ENCODE measurements at places on chromosomes 2 and 18.

DNA sequence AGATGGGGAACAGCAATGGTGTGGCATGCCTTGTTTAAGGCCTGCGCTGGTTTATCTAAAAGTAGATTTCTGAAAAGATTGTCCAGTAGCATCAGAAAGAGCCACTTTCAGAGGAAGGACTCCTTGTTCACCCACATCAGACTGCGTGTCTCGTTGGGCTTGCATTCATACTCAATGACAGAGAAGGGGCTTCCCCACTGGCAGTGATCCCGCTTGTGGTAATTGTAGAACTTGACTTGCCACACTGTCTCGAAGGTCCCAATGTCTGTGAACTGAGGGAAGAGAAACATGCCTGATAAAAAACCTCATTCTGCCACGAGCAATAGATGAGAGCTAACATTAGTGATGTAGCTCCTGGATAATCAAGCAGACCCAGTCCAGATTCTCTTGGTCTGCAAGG is 26.0 kb downstream of the CNRIP1 start:
- no peak for DNase-seq

DNA sequence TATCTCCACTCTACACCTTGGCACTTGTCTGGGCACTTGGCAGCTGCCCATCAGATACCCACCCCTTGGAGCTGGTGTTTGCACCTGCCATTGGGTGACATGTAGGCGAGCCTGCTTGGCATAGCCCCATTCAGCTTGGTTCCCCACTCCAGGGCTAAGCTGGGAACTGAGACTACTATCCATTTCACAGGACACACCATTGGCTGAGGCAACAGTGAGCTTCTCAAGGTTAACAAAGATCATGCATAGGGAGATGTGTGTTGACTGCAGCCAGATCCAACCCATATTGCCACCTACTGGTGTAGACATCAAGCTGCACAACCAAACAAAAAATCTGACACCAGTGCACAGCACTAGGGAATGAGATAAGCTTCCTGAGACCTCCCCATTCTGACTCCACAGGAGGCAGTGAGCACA is 1389.8 kb upstream of the TMEFF2 start:
- DNase-seq: no peak

DNA sequence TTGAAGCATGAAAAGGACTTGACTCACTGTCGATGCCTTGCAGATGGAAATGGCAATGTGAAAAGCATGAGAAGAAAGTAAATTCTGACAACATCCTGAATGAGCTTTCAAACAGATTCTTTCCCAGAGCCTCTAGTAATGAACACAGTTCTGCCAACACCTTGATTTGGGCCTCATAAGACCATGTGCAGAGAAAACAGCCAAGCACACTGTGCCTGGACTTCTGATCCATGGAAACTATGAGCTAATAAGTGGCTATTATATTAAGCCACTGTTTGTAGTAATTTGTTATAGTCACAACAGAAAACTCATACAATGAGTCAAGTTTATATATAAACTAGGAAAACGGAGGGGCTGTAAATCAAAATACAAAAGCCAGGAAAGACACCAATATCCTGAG is 477.3 kb downstream of the MBD2 start:
- DNase-seq: no peak

GRCh38 chr18:21664069-21664468 is 40.5 kb downstream of the ABHD3 start:
- no peak for DNase-seq

DNA sequence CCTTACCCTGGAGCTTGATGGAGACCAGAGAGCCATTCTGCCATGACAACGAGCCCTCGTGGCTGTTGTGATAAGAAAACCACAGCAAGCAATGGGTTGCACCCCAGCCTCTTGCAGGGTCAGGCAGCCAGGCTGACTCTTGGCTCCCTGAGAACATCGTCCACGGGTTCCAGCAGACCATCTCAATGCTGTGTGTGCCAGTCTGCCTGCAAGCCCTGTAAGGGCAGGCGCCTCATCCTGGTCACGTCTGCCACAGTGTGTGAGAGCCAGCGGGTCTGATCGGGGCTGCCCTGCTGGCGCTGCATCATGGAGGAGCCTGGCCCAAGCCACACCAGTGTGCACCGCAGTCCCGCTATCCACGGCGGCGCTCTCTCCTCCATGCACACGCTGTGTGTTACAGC is 71.0 kb upstream of the MGAT4A start:
- no peak for DNase-seq

DNA sequence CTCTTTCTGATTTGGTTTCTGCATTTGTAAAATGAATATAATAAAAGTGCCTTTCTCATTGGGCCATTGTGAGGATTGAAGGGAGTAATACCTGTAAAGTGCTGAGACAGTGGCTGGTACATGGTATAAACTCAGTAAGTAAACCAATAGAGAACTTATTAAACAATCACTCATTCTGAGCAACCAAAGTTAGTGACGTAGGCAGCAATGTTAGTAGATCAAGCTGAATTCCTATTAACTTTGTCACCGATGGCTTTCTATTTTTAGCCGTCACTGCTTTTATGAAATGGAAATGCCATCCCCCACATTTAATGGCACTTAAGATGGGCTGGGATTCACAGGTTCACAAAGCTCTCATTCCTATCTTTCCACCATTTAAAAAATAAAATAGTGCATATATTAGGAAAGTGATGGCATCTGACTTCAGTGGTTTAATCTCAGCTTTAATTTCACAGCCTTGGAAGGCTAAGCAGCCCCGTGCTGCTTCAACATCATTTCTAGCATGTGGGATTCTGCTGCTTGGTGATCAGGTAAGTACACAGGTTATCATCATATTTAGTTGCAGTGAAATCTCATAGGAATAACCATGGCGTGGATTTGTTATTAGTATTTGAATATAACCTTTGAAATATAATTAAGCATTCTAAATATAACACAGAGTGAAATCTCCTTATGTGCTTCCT is 17.6 kb upstream of the PPP4R1 start:
- no peak for DNase-seq

GRCh38 chr2:95525294-95526035 is 40.9 kb upstream of the TRIM43B start:
- no peak for DNase-seq

- DNase-seq: no peak
These were observed 53.5 kb downstream of the ATP8B1 start for GRCh38 chr18:57749604-57749970.

DNA sequence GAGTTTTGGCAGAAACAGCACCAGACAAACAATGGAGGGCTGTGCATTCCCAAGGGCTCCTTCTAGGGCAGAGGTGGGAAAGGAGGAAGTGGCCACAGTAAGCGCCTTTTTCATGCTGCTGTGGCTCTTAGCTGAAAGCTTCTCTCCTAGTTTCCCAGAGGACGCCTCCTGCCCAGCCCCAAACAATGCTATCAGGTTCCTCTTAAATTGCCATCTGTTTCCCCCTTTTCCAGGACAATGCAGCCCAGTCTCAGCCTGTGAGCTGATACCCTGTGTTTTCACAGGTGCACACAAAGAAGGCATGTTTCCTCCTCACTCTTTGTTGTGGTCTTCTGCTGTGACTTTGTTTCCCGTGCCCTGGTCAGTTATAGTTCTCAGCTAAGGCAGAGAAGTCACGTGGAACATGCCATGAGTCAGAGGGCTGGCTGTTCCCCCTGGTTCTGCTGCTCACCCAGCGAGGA is 5.4 kb upstream of the FAM124B start:
- DNase-seq: no peak

DNA sequence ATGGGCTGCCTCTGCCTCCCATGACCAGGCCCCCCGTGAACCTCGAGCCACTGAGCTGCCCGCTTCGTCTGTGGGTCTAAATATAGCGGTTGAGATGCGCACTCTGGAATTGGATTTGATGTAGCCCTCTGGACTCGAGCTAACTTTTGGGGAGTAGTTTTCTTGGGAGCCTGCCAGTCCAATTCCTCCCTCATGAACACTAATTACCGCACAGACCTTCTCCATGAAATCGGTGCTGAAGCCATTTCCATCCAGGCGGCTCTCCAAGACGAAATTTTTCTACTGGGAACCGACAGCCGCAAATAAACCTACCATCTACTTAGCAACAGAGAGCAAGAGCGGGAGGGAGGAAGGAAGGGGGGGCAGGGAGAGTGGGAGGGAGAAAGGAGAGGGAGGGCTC is 63.6 kb downstream of the CELF4 start:
- no peak for DNase-seq

DNA sequence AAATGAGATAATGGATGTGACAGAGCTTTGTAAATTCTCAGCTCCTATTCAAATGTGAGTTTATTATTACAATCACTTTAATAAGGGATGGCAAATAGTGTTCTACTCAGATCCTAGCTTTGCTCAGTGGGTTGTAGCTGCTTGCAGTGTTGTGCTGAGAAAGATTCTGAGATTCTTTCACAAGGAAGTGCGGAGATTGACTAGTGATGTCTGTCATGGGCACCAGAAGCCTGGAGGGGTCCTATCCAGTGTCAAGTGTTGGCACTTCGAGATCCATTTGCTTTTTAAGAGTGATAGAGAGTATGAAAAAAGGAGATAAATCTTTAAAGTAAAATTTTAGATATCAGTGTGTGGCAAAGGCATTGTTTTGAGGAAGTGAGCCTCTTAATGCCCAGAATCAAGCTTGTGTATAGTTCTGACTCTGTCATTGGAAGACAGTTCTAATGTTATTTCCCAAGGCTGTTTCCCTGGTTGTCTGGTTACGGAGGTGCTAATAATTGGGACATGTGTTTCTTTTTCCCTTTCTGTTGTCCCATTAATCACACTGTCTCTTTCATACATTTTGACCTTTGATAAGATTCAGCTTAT is 181.7 kb upstream of the SPRED2 start:
- no peak for DNase-seq

- DNase-seq: no peak
These were observed 1.5 kb upstream of the NR4A2 start for GRCh38 chr2:156333951-156334495.

DNA sequence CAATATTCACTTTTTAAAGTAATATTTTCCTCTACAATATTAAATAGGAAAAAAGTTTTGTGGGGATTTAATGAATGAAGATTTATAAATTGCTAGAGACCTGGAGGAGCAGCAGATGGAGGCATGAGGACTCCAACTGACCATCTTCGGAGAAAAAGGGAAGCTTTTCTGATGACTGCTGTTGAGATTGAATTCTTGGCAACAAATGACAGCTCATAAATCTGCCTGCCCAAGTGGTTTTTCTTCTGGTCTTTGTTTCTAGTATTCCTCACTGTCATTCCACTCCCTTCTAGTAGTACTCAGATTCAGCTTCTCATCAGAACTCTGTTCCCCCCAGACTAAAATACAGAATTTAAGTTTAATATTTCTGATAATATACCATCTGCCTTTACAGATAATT is 157.0 kb downstream of the EML6 start:
- no peak for DNase-seq
